HS-5 (cell line): ENCODE measurements at places on chromosomes 1 and 21.
A peak's percentile ranks its signal among the peaks of the same experiment; 100 is the strongest.

GRCh38 chr1:56456435-56457101 is 122.8 kb downstream of the PLPP3 start:
- peak; percentile 41 for DNase-seq

GRCh38 chr1:26950602-26951001 is 9.7 kb downstream of the KDF1 start:
- DNase-seq: no peak

DNA sequence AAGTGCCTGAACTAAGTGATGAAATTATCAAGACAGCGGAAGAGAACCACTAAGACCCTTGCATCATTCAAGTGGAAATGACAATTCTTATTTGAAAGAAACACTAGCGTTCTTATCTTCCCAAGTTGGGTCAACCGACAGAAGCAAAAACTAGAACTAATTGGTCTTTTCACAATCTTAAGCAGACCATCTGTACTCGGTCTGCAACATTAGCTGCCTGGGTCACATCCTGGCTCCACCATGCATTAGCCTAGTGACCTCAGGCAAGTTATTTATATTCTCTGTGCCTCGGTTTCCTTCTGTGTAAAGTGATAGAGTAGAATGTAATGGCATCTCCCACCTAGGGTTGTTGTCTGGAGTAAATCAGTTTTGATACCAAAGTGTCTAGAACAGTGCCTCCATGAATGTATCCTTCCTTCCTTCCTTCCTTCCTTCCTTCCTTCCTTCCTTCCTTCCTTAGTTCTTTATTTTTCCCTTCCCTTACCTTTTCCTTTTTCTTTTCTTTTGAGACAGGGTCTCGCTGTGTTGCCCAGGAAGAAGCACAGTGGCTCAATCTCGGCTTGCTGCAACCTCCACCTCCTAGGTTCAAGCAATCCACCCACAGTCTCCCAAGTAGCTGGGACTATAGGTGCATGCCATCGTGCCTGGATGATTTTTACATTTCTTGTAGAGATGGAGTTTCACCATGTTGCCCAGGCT is 6.0 kb downstream of the COLGALT2 start:
- DNase-seq: no peak

- no peak for DNase-seq
Observed at GRCh38 chr1:111274653-111275052, 16.0 kb upstream of the CHIA start.

DNA sequence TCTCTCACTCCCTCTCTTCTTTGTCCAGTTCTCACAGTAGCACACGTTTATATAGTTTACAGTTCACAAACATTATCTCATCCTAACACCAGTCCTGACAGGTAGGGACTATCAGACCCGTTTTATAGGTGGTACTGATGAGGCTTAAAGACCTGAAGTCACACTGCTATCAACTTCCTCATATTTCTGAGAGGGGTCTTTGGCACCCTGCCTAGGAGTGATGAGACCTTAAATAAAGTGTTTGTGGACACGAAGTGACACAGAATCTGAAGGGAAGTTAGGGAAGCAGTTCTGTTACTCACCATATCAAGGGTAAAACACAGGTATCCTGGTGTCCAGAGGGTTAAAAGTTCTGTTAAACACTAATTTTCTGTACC is 590 bp upstream of the TACSTD2 start:
- DNase-seq: no peak

- no peak for DNase-seq
Observed at GRCh38 chr1:53755874-53756273, 16.9 kb upstream of the GLIS1 start.

- DNase-seq: no peak
Observed at GRCh38 chr1:53145051-53145600, 2.7 kb upstream of the SLC1A7 start.
